ENCODE measurements at places on chromosomes 5 and 9. TPM values are rescaled to one million over a fixed set of nuclear protein-coding genes. Genes with fewer than 3 reads are reported as not detected.

The TMEM252 gene
- total RNA-seq = not detected

The IGIP gene
- 5.5 TPM for total RNA-seq

The PCDHB11 gene
- not detected for total RNA-seq

The C9orf50 gene
- total RNA-seq = not detected

DNA sequence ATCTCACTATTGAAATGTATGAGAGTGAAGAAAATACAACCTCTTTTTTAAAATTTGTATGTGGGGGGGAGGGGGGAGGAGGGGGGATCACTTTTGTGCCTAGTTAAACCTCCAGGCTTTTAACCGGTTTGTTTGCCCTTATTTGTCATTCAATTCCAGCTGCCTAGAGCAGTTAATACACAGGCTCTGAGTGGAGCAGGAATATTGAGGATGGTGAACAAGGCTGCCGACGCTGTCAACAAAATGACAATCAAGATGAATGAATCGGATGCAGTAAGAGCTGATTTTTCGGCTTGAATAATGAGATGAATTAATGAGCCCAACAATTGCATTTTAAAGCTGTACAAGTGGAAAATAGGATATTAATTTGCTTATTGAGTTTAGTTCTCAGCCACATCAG is 28.7 kb upstream of the SNX24 start:
- no peak for DNase-seq

DNA sequence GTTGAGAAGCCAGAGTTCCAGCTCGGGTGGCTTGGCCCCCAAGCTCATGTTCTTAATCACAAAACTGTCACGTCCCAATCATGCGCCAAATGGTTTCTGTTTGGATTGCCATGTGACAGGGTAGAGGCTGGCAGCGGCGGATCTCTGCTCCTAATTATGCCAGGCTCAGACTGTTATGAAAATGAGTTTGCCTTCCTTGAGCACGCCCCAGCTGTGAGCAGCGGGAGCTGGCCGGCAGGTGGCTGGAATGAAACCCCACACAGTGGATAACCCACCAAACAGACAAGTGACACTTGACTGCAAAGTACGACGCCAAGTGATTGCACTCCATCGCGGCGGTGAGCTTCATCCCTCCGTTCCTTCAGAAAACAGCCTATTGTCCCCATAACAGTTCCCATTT is 75.4 kb downstream of the CFAP77 start:
- DNase-seq = no peak

DNA sequence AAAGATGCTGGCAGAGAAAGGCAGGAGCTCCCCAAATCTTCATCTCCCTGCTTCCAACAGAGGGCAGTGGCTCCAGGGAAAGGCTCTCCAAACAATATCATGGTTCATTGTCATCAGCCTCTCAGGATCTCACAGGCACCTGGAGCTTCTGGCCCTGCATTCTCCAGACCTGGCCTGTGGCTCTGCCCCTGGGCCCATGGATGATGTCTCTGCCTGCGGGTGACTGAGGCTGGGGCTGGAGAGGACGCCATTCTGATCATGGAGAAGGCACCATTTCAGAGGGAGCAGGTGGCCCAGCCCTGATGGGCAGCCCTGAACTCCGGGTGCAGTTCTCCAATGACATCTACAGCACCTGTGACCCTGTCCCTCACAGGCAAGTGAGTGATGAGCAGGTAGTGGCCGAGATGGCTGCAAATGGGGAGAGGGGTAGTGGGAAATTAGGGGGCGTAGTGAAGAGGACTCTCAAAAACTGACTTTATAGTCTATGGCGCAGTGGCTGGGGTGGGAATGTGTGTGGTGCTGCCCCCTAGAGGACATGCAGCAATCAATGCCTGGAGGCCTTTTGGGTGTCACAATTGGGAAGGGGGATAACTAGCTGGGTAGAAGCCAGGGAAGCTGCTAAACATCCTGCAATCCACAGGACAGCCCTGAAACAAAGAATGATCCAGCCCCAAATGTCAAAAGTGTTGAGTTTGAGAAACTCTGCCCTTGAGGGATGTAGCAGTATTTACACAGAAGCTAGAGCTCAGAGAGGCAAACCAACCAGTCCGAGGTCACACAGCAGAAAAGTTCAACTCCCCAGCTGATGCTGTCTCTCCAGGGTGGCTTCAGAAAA is 3.2 kb downstream of the SH3PXD2B start:
- DNase-seq = peak; percentile 32

DNA sequence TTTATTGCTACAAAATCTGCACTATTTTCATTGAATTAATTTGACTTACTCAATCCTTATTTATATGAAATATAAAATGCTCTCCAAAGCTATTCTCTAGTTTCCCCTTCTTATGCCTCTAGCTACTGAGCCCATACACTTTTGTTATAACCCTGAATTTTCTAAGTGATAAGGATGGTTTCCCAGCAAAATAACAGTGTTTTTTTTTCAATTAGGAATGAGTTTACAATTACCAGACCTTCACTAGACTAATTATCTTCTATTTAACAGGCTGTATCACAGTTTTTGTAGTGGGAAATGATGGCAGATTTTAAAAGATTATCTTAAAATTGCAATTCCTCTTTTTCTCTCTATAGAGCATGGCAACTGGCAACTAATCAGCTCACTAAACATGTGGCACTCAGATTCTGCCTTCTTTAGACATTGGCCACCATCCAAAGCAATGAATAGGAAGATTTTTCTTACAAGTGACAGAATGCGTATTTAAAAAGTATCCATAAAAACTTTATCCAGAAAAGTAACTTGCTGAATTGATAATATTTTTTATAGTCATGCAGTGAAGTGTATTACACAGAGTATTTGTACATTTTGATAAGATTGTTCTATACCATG is 585.7 kb upstream of the ZNF608 start:
- no peak for DNase-seq

DNA sequence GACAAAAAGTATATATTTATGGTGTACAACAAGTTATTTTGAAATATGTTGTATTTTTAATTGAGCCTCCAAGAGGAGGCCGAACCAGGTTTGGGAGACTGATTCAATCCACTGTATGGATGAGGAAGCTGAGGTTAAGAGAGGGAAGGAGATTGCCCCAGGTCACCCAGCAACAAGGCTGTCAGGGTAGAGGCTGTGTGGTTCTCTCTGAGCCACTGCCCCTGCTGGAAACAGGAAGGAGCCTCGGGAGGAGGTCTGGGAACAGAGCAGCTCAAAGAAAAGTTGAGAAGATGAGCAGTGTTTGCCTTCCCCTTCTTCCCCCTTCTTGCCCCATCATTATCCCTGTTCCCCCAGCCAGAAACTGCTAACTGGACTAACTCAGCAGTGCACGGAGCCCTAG is 6.6 kb upstream of the FAT2 start:
- DNase-seq = no peak

GRCh38 chr9:34484678-34485077 is 26.1 kb downstream of the DNAI1 start:
- no peak for DNase-seq
